Stimulated activated CD8-positive, alpha-beta memory T cell treated with anti-CD3 and anti-CD28 coated beads, Interleukin-7, amount 100 ng/mL, for 24 hours (primary cell): ENCODE measurements at places on chromosomes 7 and 10.

DNA sequence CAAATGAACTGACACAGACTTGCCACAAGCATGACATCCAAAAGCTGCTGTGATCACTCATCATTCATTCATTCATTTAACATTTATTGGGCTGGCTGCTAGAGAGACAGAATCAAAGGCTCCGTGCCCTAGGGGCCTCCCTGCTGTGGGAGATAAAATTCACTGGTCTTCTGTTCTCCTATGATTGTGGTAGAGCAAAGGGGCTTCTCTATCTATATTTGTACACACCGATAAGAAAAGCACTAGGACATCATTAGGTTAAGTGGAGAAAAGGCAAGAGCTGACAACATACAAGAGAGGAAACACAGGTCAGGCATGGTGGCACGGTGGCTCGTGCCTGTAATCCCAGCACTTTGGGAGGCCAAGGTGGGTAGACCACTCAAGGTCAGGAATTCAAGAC lies 847.0 kb downstream of the TYW1 start:
- no peak for DNase-seq

DNA sequence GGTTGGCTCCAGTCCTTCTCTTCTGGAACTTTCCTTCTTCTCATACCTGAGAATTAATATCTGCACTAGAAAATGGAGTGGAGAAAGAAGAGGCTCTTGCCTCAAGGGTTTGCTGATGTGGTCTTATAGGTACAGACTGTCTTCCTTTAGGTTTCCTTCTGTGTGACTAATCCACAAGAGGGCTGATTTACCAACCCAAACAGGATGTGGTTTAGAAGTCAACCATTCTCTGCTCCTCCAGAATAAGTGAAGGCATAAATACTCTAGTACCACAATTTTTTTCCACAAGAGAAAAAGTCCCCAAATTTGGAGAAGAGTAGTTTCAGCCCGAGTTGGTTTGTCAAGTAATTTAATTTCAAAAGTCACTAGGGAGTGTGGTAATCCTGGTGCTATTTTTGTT lies 85.8 kb downstream of the NRP1 start:
- DNase-seq, result no peak

DNA sequence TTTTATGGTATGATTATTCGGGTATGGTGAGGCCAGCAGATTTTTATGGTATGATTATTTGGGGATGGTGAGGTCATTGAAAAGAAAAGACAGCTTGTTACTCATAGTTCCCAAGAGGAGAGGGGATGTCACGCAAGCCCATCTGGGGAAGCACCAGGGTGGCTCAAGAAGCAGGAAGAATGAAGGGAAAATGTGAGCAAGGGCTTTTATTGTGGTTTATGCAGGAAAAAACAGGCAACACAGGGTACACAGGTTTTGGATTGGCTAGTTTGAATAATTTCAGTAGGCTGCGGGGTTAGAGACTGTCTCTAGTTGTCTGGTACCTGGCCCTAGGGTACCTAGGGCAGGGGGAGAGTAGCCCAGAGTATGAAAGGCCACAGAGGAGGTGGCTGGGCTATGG lies 26.8 kb upstream of the DGKI start:
- DNase-seq, result no peak

DNA sequence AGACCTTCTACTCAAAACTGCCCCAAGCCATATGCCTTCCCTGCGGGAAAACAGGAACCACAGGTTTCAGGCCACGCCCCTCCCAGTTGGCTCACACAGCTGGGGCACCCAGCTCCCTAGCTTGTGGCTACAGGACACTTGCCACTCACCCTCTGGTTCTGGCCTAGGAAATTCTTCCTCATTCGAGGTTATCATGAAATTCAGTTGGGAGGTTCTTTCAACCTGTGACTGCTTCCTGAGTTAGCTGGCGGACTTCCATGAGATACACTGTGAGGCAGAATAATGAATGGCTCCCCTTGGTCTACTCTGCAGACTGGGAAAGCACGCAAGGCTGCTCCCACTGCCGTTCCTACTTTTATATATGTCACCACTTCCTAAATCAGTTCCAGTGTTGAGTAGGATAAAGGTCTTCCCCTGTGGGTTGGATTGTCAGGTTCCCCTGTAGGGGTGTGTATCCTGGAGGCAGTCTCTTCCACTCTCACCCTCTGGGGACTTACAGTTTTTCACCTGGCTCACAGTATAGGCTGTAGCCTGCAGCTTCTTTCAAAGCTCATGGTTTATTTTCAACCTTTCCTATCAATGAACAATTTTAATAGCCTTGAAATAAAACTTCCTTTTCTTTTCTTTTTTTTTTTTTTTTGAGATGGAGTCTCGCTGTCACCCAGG lies 37.0 kb downstream of the GPR22 start:
- DNase-seq, result no peak

GRCh38 chr7:41696323-41696916 lies 6.5 kb downstream of the INHBA start:
- no peak for DNase-seq

- DNase-seq, result no peak
These were observed 44.3 kb downstream of the CPED1 start for GRCh38 chr7:121032645-121033460.

GRCh38 chr7:50853311-50853710 lies 70.6 kb upstream of the GRB10 start:
- no peak for DNase-seq

DNA sequence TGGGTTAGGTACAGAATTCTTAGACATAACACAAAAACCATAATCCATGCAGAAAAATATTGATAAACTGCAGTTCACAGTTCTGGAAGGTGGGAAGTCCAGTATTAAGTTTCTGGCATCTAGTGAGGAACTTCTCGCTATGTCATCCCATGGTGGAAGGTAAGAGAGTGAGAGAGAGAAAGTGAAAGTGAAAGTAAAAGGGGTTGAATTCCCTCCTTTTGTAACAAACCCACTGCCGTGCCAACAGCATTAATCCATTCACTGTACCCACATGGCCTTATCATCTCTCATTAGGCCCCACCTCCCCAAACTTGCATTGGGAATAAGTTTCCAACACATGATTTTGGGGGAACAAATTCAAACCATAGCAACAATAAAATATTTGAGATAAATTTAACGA lies 17.1 kb downstream of the ZNF485 start:
- no peak for DNase-seq

DNA sequence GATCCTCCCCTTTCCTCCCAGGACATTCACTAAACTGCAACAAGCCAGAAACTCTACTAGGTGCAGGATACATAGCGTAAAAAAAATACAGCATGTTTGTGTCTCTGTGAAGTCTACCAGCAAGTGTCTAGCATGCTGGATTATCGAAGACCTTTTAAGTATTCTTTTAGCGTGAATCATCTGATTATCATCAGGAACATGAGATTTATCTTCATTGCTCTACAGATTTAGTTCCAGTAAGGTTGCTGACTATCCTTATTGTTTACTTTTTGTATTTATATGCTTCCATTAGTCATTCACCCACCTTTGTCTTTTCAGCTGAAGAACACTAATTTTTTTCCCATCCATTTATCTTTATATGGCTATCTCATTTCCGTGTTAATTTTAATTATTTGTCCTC lies 62.8 kb downstream of the PDZD8 start:
- no peak for DNase-seq

GRCh38 chr10:83533290-83533689 lies 606.0 kb upstream of the GHITM start:
- DNase-seq, result no peak

GRCh38 chr7:22542669-22543068 lies 42.7 kb upstream of the STEAP1B start:
- DNase-seq, result no peak

- no peak for DNase-seq
These were observed 206.3 kb downstream of the SNX10 start for GRCh38 chr7:26497801-26498596.
